ENCODE measurements at places on chromosomes 2 and 18.

GRCh38 chr2:127084611-127085316 is 22.2 kb downstream of the BIN1 start:
- DNase-seq: peak; percentile 12

DNA sequence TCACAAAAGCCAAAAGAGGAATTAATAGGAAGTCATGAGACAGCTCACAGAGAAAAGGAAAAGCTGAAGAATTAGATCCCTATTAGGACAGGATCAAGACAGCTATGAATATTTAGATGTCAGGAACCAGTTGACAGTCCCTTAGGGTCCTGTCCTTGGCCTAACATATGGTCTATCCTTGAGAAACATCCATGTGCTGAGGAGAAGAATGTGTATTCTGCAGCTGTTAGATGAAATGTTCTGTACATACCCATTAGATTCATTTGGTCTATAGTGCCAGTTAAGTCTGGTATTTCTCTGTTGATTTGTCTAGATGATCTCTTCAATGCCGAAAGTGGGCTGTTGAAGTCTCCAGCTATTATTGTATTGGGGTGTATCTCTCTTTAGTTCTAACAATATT is 37.6 kb upstream of the SLC40A1 start:
- no peak for DNase-seq

GRCh38 chr2:241813644-241814392 is 4.8 kb downstream of the NEU4 start:
- no peak for DNase-seq

DNA sequence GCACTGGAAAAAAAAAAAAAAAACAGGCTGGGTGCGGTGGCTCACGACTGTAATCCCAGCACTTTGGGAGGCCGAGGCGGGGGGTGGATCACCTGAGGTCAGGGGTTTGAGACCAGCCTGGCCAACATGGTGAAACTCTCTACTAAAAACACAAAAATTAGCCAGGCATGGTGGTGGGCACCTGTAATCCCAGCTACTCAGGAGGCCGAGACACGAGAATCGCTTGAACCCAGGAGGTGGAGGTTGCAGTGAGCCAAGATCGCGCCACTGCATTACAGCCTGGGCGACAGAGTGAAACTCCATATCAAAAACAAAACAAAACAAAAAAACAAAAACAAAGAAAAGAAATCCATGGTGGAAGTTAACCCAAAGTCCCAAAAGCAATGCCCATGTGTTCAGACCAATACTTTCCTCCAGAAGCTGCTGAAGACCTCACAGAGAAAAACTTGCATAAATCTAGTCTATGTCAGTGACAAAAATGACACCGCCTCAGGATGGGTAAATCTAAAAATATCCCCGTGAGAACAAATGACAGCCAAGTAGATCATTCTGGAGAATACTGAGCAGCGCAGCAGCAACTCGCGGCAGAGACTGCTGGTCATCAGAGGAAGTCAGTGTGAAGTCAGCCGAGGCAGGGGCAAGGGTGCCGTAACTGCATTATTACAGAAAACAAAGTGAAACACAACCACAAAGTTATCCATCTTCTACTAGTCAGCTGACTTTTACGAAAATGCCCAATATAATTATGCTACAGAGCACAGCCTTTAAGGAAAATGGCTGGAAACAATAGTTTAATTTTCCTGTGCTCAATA is 41.0 kb downstream of the LPIN2 start:
- peak; percentile 53 for DNase-seq

DNA sequence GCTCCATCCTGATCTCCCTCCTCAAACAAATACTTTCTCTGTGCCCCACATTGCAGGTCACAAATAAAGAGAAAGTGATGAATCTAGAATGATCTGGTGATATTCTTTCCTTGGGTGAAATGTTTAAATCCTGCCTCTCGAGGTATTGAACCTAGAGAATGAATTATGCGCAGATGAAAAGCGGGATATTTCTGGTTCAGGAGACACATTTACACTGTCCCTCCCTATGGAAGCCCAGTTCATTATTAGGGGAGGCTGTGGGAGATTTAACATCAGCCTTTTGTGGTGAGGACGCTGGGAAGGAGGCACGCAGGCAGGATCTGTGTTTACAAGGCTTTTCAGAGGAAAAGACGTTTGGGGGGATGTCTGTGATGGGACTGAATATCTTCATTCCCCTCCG is 20.6 kb downstream of the MAPRE2 start:
- no peak for DNase-seq

- no peak for DNase-seq
Measured at GRCh38 chr18:61929881-61930640, 37.3 kb upstream of the RNF152 start.

- peak; percentile 43 for DNase-seq
Measured at GRCh38 chr18:59900222-59901128, 679 bp downstream of the PMAIP1 start.

DNA sequence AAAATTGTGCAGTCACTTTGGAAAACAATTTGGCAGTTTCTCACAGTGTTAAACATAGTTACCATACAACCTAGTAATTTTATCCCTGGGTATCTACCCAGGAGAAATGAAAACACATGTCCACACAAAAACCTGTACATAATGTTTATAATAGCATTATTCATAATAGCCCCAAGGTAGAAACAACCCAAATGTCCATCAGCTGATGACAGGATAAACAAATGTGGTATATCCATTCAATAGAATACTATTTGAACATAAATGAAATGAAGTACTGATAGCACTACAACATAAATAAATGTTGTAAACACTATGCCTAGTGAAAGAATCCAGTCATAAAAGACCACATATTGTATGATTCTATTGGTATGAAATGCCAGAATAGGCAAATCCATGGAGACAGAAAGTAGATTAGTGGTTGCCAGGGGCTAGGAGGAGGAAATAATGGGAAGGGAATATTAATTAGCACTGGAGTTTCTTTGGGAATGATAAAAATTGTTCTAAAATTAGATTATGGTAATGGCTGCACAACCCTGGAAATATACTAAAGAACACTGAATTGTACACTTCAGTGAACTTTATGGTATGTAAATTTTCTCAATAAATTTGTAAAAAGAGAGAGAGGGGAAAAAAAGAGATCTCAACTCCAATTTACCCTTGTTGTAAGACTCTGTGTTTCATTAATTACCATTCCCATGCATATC is 20.8 kb upstream of the VIT start:
- no peak for DNase-seq

GRCh38 chr2:142150453-142150852 is 19.6 kb upstream of the LRP1B start:
- no peak for DNase-seq

GRCh38 chr2:68203587-68203986 is 45.9 kb downstream of the PNO1 start:
- no peak for DNase-seq

GRCh38 chr2:128624956-128625355 is 306.3 kb upstream of the HS6ST1 start:
- DNase-seq: no peak

- no peak for DNase-seq
Measured at GRCh38 chr2:219429958-219430606, 4.6 kb upstream of the SPEG start.

DNA sequence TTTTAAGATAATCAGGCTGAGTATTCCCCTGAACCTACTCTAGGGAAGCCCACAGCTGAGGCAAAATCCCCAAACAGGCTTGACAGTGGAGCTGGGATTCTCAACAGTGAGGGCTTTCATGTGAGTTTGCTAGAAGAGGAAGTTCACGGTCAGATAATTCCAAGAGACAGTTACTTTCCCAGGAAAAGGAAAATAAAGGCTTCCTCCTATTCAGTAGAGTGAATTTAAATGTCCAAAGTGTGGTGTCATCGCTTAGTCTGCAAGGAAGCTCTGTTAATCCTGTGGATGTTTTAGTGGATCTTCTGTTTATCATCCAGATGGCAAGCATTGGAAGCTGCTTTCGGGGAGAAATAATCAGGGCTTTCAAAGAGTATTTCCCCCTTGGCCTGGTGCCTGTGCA is 119.8 kb downstream of the RPIA start:
- DNase-seq: no peak

- no peak for DNase-seq
Measured at GRCh38 chr18:75783566-75784281, 356.2 kb upstream of the SMIM21 start.

DNA sequence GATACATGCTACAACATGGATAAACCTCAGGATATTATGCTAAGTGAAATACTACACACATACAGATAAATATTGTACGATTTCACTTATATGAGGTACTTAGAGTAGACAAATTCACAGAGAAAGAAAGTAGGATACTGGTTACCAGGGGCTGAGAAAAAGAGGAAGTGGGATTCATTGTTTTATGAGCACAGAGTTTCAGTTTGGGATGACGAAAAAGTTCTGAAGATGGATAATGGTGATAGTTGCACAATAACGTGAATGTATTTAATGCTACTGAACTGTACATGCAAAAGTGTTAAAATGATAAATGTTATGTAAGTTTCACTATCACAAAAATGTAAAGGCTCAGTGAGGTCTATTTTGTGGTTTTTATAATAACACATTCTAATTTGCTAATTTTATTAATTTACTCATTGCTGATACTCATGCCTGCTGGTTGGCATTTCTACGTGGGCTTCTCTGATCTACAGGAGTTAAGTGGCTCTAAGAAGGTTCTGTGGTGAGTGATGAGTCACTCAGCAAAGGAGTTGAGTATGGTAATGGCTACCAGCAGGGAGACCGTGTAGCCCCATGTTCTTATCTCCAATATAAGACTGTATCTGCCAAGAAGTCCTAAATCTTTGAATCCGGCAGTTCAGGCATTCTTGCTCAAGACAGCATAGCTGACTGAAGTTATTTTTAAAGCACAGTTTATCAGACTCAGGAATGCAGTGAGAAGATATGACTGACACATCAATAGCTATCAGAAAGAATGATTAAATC is 41.1 kb downstream of the UPP2 start:
- DNase-seq: no peak

DNA sequence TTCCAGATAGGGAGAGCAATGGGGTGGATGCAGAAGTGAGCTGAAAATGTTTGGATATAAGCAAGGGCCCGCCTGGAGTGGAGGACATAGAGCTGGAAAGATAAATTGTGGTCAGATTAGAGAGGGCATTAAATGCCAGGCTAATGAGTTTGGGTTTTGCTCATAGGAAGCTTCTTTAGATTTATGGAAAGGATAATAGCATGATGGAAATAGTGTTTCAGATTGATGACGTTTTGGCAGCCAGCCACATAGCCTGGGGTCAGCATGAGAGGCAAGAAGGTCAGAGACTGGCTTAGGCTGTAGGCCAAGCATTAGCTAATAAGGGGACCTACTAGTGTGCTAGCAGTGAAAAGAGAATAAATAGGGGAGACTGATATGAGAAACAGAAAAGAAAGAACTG is 321.6 kb downstream of the STK39 start:
- DNase-seq: no peak

DNA sequence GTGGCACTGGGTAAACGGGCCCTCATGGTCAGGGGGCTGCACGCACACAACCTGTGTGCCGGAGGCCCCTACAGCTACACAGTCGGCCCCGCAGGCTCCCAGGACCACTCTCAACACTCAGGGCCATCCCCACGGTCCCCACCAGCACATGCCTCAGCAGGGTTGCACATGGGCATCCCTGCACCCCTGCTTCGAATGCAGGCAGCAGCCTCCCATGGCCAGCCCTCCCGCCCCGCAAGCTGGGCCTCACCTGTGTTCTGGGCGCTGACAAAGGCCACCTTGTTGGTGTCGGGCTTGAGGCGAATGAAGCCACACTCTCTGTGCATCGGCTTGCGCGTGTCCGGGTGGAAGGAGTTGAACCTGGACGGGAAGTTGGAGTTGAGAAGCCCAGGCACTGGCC is 34.2 kb downstream of the THAP4 start:
- no peak for DNase-seq

DNA sequence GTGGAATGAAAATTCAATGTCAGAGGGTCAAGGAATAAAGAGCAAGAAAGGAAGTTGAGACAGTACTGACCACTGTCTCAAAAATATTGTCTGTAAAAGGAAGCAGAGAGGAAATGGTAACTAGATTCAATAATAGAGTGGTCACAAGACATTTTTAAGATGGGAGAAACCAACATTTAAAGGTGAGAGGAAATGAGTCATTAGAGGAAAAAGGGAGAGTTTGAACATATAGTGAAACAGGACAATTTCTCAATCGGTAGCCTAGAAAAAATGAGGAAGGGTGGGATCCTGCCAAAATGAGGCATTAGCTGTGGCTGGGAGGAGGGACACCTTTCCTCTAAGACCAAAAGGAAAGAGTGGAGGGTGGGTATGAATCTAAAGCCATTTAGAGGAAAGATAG is 288.5 kb downstream of the SP3 start:
- no peak for DNase-seq

GRCh38 chr2:154681741-154682140 is 16.8 kb upstream of the KCNJ3 start:
- no peak for DNase-seq

DNA sequence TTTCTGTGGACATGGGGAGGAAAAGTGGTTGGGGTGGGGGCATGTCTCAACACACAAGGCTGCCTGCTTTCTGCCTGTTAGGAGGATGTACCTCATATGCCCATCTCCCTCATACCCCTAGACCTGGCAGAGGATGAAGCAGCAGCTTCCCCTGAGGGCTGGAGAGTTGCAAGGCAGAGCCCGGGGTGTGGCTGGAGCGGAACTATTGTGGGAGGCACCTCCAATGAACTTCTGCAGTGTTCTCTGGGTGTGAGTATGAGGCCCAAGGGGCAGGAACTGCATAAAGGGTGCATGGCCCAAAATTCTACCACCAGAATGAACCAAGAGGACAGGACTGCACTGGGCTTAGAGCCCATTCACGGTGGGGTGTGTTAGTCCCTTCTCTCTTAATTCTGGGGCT is 296.3 kb upstream of the SIX2 start:
- DNase-seq: no peak

DNA sequence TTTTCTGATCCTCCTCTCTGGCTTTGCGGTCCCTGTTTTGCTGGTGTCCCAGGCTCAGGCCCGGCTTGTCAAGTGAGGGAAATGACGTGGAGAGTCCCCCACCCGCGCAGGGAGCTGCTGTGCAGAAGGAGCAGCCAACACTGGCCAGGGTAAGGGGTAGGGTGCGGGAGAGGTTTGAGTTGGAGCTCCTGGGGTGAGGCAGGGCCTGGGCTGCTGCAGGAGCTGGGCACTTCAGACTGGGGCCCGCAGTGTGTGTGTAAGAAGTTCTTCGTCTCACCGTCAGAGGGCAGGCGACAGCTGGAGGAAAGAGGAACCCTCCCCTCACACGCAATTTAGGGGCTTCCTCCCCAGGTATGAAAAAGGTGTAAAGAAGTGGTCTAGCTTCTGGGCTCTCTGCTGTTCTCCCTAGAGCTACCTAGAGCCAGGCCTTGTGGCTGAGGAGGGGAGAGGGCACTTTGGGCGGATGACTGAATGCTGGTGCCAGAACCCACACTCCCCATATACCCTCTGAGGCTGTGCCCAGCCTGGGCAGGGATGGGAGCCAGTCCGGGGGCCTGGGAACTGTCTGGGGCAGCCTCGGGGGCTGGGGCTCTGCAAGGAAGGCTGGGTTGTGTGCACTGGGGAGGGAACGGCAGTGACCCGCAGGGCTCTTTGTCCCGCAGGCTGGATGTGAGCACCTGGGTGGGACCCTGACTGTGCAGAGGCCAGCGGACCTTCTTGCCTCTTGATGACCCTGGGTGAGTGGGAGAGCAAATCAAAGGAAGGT is 11.8 kb downstream of the CELF4 start:
- DNase-seq: no peak

GRCh38 chr2:217362286-217362685 is 502.4 kb upstream of the TNP1 start:
- no peak for DNase-seq

- no peak for DNase-seq
Measured at GRCh38 chr2:62913311-62913710, 137.3 kb upstream of the OTX1 start.

Measured in stimulated activated CD8-positive, alpha-beta memory T cell treated with anti-CD3 and anti-CD28 coated beads, Interleukin-12 subunit alpha, Interleukin-12 subunit beta, amount 100 ng/mL, for 4 hours (primary cell).